ENCODE measurements at places on chromosomes 7 and 10.

- no peak for DNase-seq
These were observed 60.0 kb upstream of the PRPS1L1 start for GRCh38 chr7:18087687-18088078.

GRCh38 chr7:102287111-102287980 is 678 bp downstream of the SH2B2 start:
- DNase-seq = no peak

DNA sequence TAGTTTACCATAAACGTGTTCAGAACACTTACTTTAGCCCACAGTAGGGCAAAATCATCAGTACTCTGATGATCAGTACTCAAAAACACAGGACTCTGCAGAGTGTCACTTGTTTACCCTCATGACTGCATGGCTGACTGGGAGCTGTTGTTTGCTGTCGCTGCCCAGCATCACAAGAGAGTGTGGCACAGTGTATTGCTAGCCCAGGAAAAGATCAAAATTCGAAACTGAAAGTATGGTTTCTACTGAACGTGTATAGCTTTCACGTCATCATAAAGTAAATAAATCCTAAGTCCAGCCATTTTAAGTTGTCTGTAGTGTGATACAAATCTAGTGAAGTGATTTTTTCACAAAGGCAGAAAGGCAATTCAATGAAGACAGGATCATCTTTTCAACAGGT is 184.6 kb downstream of the RAMP3 start:
- no peak for DNase-seq

DNA sequence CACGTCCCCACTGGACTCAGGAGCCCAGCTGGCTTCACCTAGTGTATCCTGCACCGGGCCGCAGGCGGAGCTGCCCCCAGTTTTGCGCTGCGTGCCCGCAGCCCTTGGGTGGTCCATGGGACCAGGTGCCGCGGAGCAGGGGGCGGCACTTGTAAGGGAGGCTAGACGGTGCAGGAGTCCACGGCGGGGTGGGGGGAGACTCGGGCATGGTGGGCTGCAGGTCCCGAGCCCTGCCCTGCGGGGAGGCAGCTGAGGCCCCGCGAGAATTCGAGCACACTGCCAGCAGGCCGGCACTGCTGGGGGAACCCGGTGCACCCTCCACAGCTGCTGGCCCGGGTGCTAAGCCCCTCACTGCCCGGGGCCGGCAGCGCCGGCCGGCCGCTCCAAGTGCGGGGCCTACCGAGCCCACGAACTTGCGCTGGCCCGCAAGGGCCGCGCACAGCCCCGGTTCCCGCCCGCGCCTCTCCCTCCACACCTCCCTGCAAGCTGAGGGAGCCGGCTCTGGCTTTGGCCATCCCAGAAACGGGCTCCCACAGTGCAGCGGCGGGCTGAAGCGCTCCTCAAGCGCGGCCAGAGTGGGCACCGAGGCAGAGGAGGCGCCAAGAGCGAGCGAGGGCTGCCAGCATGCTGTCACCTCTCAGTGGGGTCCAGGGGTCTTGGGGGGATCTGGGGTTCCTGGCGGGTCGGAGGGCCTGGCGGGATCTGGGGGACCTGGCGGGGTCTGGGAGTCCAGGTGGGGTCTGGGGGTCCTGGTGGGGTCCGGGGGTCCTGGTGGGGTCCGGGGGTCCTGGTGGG is 81.4 kb downstream of the VIPR2 start:
- no peak for DNase-seq

- peak; percentile 28 for DNase-seq
These were observed 1.7 kb upstream of the CXCL12 start for GRCh38 chr10:44386546-44387052.

- DNase-seq = no peak
These were observed 52.9 kb upstream of the PCDH15 start for GRCh38 chr10:54853883-54854282.

DNA sequence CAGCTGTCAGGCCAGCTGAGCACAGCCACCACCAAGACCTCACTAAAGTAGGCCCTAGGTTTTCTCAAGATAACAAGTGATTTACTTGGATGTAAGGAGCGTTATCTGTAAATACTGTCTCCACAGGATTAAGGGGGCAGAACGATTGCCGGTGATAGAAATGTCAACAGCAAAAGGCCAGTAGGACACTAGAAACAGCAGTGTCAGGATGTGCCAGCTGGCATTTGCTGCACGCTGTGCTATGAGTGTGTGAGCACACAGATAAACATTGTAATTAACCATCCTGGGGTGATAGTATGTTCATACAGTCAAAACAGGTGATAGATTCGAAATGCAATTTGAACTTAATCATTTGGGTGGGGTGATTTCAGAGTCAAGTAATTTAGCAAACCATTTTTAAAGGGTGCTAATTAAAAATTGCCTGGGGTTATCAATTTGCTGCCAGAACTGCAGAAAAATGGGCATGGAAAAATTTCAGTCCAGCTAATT is 36.3 kb upstream of the NOBOX start:
- no peak for DNase-seq

DNA sequence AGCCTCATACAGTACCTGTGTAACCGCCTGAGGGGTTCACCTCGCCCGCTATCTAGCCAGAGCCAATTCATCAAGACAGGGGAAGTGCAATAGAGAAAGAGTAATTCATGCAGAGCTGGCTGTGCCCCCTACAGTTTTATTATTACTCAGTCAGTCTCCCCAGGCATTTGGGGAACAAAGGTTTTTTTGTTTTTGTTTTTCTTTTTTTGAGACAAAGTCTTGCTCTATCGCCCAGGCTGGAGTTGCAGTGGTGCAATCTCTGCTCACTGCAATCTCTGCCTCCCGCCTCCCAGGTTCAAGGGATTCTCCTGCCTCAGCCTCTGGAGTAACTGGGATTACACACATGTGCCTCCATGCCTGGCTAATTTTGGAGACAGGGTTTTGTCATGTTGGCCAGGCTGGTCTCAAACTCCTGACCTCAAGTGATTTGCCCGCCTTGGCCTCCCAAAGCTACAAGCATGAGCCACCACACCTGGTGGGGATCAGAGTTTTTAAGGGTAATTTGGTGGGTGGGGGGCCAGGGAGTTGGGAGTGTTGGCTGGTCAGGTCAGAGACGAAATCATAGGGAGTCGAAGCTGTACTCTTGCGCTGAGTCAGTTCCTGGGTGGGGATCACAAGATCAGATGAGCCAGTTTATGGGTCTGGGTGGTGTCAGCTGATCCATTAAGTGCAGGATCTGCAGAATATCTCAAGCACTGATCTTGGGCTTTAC is 116.5 kb downstream of the MARCHF5 start:
- DNase-seq = no peak

DNA sequence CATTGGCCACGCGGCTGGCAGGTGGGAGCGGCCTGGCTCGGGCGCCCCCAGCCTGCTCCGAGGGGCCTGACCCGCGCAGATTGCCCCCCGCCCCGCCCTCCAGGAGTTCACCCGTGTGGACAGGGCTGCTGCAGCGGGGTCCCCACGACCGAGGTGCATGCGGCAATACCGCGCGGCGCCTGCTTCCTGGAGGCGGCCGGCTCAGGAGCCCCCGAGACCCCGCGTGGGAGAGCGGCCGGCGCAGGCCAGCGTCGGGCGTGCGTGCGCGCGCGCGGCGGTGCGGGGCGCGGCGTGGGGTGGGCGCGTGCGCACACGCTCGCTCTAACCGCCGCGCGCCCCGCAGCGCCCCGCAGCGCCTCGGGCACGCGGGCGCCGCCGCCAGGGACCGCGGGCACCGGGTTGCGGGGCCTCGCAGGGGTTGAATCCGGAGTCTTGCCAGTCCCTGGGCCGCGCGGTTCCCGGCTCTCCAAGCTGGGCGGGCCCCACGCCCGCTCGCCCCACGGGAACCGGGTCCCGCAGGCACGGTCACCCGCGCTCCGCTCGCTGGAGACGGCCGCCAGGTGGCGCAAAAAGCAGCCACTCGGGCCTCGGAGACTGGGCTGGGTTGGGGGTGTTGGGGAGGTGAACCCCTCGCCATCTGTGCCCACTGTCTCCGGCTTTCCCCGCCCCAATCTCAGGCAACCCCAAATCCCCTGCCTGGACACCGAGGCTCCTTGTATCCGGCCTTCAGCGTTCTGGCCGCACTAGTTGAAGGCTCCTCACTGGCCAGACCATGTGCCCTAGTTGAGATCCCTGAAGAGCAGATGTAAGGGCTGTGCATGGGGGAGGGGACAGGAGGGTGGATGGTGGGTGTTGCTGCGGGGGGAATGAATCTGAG is 1.3 kb upstream of the ACHE start:
- DNase-seq = peak; percentile 41

GRCh38 chr7:102248456-102249395 is 37.9 kb upstream of the SH2B2 start:
- DNase-seq = no peak

- no peak for DNase-seq
These were observed 542.7 kb downstream of the LRMDA start for GRCh38 chr10:75974080-75974479.

GRCh38 chr7:152894295-152895170 is 135.0 kb downstream of the ACTR3B start:
- peak; percentile 15 for DNase-seq

GRCh38 chr7:41566581-41566980 is 136.3 kb downstream of the INHBA start:
- no peak for DNase-seq

- DNase-seq = no peak
These were observed 147.2 kb downstream of the DNAJB6 start for GRCh38 chr7:157483971-157484410.

DNA sequence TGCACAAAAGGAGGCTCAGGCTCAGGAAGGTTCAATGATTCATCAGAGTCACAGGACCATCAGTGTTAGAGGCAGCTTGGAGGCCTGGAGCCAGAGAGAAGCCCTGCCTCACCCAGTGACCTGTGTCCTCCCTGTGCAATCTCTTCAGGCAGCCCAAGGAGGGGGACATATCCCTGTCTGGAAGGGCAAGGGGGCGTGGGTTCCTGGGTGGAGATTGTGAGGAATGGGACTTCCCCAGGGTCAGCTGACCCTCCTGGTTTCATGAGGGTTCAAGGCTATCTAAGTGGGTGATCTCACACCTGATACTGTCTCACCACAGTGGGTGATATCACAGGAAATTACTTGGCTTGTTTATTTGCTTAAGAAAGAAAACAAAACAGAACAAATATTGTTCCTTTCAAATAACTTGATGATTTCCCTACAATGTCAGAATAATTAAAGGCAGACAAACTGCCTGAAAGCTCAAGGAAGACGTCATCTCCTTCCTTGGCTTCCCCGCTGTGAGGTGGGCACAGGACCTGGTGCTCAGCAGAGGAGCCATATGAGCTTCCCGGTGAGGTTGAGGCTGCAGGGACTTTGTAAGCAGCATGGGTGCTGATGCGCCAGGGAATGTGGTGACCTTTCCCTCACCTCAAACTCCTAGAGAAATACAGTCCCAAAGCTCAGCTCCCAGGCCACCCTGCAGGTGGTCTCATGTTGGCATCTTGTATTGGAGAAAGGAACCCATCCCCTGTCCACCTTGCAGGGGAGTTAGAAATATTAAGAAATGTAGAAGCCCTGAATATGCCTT is 763.2 kb downstream of the GRID1 start:
- DNase-seq = no peak

DNA sequence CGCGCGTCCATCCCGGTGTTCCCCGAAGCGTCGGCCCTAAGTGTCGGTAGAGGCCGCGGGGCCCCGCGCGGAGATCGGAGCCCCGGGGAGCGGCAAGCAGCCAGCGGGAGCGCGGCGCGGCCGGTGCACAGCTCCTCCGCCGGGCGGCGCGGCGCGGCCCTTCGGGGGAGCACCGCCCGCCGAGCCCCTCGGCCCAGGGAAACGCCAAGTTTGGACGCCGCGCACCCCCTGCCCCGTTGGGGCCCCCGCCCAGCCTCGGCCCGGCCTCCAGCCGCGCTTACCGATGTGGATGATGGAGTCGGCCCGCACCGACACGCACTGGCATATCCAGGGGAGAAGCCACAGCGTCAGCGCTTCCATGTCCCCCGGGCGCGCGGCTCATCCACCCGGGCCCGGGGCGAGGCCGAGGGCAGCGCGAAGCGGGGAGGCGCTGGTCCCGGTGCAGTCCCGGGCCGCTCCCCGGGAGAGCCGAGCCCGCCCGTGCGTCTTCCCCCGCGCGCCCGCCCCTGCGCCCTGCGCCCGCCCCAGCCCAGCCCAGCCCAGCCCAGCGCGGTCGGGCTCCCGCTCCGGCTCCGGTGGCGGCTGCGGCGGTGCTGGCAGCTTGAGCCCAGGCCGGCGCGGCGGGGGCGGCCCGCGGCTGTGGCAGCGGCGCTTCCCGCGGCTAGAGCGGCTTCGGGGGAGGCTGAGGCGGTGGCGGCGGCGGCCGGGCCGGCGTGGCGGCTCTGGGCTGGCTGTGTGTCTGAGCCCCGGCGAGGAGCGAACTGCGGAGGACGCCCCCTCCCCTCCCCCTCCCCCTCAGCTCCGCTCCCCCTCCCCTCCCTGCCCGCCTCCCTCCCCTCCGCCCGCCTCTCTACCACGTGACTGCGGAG is at the start of gene GRID1:
GRID1 (minus strand) TSS at position 763 of the 869 bp plus-strand sequence.
- DNase-seq = no peak

Measured in activated CD4-positive, alpha-beta T cell treated with anti-CD3 and anti-CD28 coated beads, Interleukin-2, Interleukin-4, amounts not matched to agents 100 ng/mL and 50 ng/mL, durations not matched to agents 16 hours and 8 hours (primary cell).